ENCODE measurements at places on chromosomes 6 and 20.

GRCh38 chr6:138785079-138785478, 10.8 kb upstream of the ECT2L start:
- no peak for DNase-seq

GRCh38 chr6:163701762-163702161, 287.2 kb downstream of the QKI start:
- DNase-seq = no peak

DNA sequence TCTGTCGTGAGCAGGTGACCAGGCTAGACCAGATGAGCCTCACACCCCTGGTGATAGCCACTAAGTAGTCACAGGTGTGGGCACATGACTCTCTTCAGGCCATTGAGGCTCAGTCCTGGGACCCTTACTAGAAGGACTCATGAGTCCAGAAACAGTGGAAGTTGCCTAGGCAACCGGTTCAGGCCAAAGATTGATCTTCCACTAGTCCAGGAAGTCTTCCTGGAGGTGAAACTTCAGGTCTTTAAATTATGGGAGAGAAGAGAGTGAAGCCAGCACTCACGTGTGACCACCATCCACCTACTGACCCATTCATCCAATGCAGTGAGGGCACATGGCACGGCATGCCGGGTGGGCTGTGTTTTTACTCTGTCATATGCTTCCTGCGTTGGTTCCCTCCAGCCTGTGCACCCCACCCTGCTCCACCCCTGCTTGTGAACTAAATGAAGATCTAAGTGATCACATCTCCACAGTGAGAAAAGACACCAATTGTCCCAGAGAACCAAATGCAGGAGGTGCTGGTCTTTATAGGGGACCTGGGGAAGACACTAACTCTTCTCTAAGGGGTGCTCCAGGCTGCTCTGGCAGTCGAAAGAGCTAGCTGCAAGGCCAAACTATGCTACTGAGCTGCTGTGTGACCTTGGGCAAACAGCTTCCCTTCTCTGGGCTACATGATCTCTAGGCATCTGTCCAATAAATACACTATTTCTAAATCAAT, 12.5 kb upstream of the STX16 start:
- DNase-seq = no peak

GRCh38 chr20:31968291-31969126, 558 bp downstream of the XKR7 start:
- DNase-seq = no peak

DNA sequence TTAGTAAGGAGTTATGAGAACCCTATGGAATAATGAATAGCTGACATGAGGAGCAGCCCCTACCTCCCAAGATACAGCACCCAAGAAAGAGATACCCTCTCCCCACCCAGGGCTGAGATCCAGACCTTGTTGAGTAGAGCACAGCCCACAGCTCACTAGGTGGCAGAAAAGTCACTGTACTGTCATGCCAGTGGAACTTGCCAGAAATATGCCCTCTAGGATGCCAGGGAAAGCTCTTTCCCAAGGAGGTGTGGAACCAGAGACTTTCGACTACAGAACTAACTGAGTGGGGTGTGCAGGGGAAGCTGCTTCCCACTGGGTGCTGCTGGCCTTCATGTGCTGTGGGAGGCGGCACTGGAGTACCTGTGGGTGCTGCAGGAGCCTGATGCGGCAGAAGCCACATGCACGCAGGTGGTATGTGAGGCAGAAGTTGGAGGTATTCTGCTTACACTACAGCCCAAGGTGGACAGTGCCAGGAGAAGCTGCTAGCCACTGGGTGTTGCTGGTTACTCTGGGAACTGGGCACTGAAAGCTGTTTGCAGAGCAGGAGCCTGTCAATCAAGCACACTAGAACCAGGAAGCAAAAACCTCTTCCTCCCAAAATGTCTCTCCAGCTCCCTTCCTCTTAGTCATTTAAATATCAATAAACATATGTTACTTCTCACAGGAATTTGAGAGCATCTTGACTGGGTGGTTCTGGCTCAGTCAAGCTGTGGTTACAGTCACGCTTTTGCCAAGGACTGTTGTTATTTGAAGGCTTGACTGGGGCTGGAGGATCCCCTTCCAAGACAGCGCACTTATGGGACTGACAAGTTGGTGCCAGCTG, 17.8 kb downstream of the ARMC12 start:
- no peak for DNase-seq

GRCh38 chr6:104705916-104706442, 153.7 kb downstream of the HACE1 start:
- no peak for DNase-seq

DNA sequence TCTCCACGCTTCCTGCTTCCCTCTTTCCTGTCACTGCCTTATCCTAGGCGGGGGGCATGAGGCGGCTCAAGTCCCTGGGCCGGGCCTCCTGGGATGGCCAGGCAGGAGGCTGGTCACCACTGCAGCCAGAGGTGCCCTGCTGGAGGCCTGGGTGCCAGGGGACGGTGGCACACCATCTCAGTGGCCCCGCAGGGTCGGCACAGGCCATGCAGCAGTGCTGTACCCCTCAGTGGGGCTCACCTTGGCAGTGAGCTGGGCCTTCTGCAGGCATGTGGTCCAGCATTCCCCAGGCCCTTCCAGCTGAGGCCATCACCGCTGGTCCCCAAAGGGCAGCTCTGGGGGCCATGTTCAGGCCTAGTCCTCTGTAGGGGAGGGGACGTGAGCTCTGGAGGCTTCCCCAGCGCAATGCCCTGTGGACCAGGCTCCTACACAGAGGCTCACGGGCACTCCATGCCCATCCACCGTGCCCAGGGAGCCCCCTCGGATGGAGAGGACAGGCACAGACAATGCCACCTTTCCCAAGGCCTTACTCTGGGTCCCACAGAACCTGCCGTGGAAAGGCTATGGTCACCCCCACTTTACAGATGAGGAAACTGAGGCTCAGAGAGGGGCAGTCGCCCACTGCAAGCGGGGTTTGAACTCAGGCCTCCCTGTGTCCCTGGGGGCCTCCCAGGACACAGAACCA, 123.8 kb downstream of the TAF4 start:
- no peak for DNase-seq

DNA sequence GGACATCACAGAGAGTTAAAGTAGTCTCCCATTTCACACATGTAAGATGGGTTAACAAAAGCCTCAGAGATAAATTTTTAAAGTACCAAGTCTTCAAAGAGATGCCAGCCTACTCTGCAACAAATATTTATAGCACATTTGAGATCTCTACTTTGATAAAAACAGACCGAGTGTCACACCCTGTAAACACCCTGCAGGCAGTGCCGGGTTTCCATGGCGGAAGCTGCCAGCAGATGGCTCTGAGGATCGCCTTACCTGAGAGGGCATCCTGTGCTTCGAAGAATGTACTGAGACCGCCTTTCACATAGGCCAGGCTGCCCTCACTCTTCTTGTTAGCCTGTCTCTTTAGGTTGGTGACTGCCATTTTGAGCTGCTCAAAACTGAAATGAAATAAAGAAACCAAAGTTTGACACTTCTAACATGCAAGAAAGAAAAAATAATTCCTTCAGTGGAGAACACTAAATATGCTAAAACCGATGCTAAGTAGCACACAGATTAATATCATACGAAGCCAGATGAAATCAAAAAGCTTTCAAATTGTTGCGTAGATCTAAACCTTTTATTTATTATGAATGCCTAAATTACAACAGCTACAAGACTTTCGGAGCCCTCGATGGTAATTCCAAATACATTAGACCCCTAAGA, 39.3 kb downstream of the HUS1B start:
- no peak for DNase-seq

- no peak for DNase-seq
These were observed 3.5 kb downstream of the AKIRIN2 start for GRCh38 chr6:87698547-87699006.

DNA sequence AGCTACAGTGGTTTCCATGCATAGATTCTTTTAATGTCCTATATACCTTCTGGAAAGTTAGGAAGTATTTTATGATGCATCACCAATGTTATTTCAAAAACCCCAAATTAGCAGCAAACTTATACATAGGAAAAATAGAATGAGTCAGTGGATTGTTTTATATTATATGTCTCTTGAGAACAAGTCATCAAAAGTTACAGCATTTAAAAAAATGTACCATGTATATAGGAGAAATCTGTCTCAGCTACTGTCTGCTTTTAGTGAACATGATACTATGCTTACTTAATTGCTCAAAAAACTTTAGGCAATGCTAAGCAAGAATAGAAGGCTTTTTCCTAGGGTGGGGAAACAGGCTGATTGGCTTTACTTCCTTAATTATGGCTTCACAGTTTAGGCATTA, 365.3 kb downstream of the SAMD5 start:
- no peak for DNase-seq

DNA sequence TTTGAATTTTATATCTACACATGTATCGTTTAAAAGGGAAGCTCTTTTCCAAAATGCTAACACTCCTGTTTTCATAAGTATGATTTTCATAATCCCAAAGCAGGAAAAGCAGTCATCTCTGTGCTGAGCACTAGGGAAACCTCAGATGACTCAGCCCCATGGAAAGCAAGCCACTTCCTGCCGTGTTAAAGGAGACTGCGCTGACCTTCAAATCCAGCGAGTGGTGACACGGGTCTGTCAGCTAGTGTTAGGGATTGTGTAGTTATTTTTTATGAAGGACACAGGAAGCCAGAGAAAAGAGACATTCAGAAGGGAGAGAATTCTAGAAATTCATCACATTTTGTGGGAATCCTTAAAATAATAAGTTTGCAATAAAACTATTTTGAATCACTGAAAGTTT, 57.0 kb upstream of the CD93 start:
- DNase-seq = no peak

- no peak for DNase-seq
These were observed 58.8 kb downstream of the ZBTB9 start for GRCh38 chr6:33513213-33513612.

DNA sequence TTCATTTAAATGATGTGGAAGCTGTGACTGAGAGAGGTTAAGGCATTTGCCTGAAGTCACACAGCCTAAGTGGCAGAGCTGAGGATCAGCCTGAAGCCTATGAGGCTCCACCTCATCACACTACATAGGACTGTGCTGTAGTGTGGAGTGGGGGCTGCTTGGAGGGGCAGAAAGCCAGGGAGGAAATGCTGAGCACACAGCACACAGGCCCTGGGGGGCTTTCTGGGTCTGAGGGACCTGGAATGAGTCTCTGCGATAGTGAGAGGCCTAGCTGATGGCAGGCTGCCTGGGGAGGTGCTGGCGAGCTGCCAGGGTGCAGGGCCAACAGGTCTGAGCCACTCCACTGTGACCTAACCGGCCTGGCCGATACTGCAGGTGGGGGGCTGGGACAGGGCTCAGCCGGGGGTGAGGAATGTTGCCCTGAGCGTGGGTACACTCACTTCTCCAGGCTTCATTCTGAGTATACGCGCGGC, 2.2 kb upstream of the ARHGAP40 start:
- DNase-seq = no peak

DNA sequence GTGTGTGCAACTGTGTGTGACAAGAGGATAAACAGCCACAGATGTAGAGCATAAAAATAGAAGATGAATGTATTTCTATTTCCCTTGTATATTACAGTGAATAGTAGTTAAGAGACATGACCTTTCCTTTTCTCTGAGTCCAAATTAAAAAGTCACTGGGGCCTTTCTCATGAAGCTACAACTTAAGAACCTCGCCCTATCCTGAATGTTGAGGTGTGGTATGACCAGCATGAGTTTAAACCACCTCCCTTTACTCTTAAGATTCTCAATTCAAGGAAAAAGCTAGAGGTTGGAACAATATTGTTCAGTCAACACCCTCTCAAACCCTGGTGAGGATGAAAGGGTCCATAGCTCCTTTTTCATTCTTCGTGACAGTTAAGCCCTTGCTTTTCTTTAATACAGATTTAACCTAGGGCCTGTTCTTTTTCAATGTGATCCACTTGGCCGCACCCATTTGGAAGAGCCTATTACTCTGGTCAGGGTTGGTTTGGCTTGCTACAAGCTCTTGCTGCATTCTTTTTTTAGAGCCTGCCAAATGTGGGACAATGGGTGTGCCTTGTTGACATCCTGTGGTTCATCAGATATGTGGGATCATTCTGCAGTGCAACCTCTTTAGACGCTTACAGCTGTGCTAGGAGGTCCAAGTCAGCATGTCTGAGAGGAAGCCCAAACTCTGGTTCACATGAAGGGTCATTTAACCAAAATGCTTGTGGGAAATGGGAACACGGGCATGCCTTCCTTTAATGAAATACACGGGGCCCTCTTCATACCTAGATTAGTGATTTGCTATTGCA, 290.0 kb downstream of the HAO1 start:
- peak; percentile 98 for DNase-seq

GRCh38 chr6:148884461-148884860, 137.6 kb downstream of the UST start:
- no peak for DNase-seq

GRCh38 chr20:38063911-38064530, 30.5 kb downstream of the RPRD1B start:
- no peak for DNase-seq

DNA sequence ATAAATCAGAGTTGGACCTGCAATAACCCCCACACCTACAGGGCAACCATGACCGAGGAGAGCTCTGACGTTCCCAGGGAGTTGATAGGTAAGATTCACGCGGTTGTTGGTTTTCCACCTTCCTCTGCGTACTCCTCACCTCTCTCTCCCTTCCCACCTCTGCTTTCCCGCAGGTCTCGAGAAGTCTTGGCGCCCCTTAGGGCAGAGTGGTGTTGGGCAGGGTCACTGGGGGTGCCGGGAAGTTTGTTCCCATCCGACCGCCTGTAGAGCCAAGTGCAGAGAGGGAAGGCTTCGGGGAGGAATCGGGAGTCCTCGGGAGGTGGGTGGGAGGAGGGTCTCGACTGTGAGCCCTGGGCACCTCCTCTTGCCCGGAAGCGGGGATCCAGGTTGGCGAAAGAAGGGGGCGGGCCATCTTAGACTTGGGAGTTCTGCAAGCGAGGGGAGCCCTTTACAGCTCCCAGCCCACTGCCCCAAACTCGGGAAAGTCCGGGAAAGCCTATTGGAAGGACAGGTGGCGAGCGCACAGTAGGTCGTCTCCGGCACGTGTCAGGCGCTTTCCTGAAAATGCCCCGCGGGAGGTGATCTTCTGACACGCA, 672 bp downstream of the CARMIL1 start:
- no peak for DNase-seq

DNA sequence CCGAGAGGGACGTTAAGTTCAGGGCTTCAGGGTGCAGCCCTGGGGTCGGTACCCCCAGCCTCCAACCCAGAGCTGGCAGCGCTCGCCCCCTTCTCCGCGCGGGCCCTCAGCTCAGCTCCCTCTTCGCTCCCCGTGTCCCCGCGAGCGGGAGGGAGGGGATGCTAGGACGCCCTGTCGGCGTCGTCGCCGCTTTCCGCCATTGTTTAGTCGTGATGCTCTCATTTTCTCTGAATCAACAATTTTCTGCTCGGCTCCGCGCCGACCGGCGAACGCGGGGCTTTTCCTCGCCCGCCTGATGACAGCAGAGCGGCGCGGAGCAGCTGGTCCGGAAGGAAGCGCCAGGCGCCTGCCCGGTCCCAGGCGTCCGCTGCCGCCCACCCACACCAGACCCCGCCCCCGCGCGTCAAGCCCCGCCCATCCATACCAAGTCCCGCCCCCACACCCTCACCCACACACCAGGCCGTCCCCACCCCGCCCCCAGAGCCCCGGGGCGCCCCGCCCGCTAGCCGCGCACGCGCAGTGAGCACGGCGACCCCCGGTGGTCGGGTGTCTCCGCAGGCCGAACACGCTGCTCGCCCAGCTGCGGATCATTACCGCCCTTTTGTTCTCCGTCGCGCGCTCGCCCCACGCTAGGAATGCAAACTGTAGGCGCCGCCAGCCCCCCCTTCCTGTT, 50.1 kb upstream of the SLC32A1 start:
- no peak for DNase-seq

- DNase-seq = no peak
These were observed 796 bp upstream of the RREB1 start for GRCh38 chr6:7106752-7107577.
